Tongue (tissue), 3 donors: ENCODE measurements at places on chromosomes 3 and 15. TPM values are rescaled to one million over a fixed set of nuclear protein-coding genes. Genes with fewer than 3 reads are reported as not detected.
A peak's percentile ranks its signal among the peaks of the same experiment; 100 is the strongest.

Gene CEP97
- 34.9 TPM for total RNA-seq

Gene ASB14
- 3.4 TPM for total RNA-seq

Gene LRRC2
- total RNA-seq: 13.0 TPM

Gene CYP11A1
- total RNA-seq: 0.21 TPM

GRCh38 chr3:87756616-87757015 is 302.2 kb downstream of the CGGBP1 start:
- DNase-seq: no peak

GRCh38 chr3:112333381-112334317 is 693 bp downstream of the CD200 start:
- DNase-seq: peak; percentile 86

GRCh38 chr3:139006051-139006716 is at the start of gene PRR23A:
PRR23A (minus strand) TSS chr3:139006268; CDS start chr3:139006268, 0 bp downstream.
- DNase-seq: no peak

- no peak for DNase-seq
These were observed 25.0 kb upstream of the KY start for GRCh38 chr3:134675726-134676256.
